ENCODE measurements at places on chromosomes 11 and 22.
A peak's percentile ranks its signal among the peaks of the same experiment; 100 is the strongest.

- DNase-seq = no peak
These were observed 1.2 kb upstream of the MICALL1 start for GRCh38 chr22:37904572-37905533.

DNA sequence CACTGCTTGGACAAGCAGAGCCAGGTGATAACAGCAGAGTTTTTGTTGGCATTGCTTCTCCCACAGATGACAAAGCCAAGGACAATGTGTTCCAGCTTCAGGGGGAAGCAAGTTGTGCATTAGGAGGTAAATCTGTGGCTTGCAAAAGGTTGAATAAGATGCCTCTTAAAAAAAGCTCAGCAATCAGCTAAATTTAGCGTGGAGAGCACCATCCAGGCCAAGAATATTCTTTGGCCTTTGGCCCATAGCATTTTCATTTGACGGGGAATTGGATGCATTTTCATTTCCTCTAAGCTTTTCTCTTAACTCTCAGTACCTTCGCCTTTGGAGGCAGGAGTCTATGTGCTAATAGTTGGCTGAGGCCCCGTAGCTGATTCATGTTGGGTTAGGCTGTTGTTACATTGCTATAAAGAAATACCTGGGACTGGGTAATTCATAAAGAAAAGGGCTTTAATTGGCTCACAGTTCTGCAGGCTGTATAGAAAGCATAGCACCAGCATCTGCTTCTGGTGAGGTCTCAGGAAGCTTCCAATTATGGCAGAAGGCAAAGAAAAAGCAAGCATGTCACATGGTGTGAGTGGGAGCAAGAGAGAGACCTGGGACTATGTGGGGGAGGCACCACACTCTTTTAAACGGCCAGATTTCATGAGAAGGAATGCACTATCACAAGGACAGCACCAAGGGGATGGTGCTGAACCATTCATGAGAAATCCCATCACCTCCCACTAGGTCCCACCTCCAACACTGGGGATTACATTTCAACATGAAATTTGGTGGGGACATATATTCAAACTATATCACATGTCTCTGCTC lies 350.1 kb upstream of the C11orf87 start:
- no peak for DNase-seq

- no peak for DNase-seq
These were observed 2.6 kb upstream of the PANX2 start for GRCh38 chr22:50167689-50168489.

GRCh38 chr11:129012880-129013279 lies 70.2 kb upstream of the TP53AIP1 start:
- no peak for DNase-seq

DNA sequence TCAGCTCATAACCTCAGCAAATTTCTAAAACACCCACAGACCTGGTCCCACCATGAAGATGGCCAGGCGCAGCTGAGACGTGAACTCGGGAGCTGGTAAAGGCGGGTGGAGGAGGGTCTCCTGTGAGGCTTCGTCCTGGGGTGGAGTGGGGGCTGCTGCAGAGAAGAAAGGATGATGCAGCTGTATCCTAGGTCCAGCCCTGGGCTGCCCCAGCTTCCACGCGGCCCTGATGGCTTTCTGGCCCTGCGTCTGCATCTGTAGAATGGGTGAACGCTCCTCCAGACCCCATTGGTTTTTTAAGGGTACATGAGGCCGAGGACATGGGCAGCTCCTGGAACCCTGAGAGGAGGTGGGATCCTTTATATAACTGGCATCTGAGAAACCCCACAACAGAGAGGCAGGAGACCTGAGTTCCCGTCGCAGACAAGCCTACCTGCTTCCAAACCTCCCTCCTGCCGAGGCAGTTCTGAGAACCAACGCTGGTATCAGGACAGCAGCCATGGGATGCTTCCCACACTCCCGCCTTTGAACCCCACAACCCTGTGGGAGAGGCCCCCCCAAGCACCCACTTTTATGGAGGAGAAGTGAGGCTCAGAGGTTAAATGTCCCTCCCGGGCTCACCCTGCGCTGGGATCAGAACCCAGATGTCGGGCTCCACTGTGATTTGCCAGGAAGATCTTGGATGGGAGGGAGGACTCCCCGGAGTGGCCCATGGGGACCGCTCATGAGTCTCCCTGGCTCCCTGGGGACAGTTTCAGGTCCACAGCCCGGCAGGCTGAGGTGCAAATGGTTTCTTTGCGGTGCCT lies 55.2 kb upstream of the FGF3 start:
- DNase-seq = no peak

GRCh38 chr11:29623144-29623722 lies 393.6 kb downstream of the KCNA4 start:
- no peak for DNase-seq

DNA sequence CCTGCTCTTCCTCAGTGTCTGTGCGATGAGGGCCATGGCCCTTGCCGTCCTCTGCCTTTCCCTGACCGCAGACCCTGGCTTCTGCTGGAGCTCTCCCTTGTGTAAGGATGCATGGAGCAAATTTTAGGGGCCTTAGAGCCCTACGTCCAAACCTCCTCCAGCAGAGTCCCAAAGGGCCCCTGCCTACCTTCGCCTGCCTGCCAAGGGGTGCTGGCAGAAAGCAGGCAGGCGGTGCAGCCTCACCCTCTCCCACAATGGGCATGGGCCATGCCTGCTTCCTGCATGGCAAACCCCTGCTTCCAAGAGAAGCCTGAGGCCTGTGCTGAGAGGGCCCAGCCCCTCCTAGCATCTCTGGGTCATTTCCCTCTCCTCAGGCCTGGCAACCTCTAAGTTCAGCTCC lies 71.3 kb upstream of the FGF3 start:
- no peak for DNase-seq

- no peak for DNase-seq
These were observed 28.0 kb downstream of the MYEOV start for GRCh38 chr11:69321877-69322361.

- DNase-seq = no peak
These were observed 104.3 kb upstream of the BLID start for GRCh38 chr11:122220321-122220720.

DNA sequence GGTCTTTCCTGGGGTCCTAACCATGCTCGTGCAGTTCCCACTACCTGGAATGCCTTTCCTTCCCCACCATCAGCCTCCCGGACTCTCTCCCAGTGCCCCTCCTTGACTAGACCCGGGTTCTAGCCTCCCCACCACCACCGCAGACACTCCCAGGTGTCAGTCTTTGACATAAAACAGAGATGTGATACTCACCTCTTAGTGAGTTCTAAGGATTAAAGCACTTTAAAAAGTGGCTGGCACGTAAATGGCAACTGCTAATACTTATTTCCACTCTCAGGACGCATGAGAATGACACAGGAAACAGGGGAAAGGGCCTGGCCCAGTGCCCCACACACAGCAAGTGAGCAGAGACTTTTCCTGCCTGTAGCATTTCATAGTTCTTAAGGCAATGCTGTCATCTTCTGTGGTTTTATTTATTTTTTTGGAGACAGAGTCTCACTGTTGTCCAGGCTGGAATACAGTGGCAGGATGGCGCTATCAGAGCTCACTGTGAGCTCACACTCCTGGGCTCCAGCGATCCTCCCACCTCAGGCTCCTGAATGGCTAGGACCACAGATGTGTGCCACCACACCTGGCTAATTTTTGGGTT lies 1.9 kb upstream of the SLC25A45 start:
- DNase-seq = no peak

GRCh38 chr11:78943841-78944240 lies 369.2 kb upstream of the NARS2 start:
- DNase-seq = peak; percentile 45

DNA sequence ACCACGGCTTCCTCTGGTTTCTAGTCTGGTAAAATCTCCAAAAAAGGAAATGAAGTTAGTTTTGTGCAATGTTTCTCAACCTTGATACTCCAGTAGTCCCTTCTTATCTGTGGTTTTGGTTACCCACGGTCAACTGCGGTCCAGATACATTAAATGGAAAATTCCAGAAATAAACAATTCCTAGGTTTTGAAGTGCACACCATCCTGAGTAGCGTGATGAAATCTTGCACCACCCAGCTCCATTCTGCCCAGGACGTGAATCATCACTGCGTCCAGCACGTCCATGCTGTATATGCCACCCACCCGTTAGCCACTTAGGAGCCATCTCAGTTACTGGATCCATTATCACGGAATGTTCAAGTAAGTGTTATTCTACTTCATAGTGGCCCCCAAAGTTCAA lies 117.0 kb downstream of the FBXO7 start:
- peak; percentile 65 for DNase-seq

DNA sequence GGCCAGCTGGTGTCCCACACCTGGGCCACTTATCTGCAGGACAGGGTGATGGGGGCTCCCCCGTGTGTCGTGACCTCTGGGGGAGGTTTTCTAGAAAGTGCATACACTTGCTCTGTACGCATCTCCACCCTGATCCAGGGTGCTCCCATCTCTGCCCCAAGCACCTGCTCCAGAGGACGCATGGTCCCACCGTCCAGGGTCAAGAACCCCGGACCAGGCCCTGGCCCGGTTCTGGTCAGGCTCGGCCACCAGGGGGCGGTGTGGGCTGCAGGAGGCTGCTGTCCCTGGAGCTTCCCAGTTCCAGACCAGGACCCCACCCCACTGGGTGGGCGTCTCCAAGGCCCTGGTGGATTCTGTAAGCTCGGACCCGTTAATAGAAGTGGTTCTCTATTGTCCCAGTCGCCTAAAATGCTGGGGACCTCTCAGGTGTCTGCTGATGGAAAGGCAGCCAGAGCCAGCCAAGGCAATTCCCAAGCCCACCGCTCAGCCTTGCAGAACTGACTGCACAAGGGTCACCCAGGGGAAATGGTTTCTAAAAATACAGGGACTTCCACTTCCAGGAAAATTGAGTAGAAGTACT lies 34.7 kb upstream of the SEPTIN5 start:
- peak; percentile 29 for DNase-seq

- no peak for DNase-seq
These were observed 14.3 kb downstream of the TP53AIP1 start for GRCh38 chr11:128928400-128928799.

GRCh38 chr11:5505363-5506048 lies 4.3 kb downstream of the UBQLN3 start:
- no peak for DNase-seq

- DNase-seq = no peak
These were observed 44.5 kb downstream of the FEZ1 start for GRCh38 chr11:125451400-125452124.

- no peak for DNase-seq
These were observed 174.7 kb downstream of the TBC1D22A start for GRCh38 chr22:46937185-46937584.

- DNase-seq = peak; percentile 88
These were observed 5.7 kb upstream of the INTS4 start for GRCh38 chr11:78000193-78000592.

DNA sequence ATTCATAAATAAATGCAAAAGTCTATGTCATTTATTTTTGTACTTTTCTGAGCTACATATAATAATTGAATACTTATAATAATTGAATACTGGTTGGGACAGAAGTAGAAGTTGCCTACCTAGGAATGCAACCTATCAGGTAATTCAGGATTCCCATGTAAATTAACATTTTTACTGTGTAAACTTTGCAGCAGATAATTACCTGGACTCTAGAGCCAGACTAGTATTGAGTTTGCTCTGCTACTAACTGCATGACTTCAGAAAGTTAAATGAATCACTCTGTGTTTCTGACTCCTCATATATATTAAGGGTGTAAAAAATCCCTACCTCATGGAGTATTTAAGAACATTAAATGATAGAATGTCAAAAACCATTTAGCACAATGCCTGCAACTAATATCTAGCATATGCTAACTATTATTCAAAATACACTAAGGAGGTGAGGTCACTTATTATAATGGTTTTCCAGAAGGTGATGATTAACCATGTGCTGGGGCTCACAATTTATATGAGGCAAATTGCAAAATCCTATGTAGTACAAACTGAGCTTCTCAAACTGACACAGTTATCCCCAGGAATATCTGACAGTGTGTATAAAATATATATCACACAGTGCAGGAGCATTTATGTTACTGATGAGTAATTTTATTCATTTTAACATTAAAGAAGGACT lies 138.1 kb upstream of the ANO3 start:
- DNase-seq = no peak

- no peak for DNase-seq
These were observed 14.3 kb upstream of the OR10D3 start for GRCh38 chr11:124168796-124169195.
